ENCODE measurements at places on chromosomes 12 and 14. TPM values are rescaled to one million over a fixed set of nuclear protein-coding genes. Genes with fewer than 3 reads are reported as not detected.

The GON7 gene
- total RNA-seq, result 13.6 TPM

The LBHD2 gene
- total RNA-seq, result not detected

The CCDC177 gene
- not detected for total RNA-seq

The VWF gene
- 1,726 TPM for total RNA-seq

The RPL10L gene
- not detected for total RNA-seq

The TTC8 gene
- 6.8 TPM for total RNA-seq

The KRT86 gene
- not detected for total RNA-seq

The KCNMB4 gene
- 0.57 TPM for total RNA-seq

The TMBIM4 gene
- 46.8 TPM for total RNA-seq

The KRT73 gene
- not detected for total RNA-seq

The ACACB gene
- total RNA-seq, result 2.5 TPM

The TCL1B gene
- not detected for total RNA-seq

The RECQL gene
- 135 TPM for total RNA-seq

The RNU4-1 gene
- not detected for total RNA-seq

The FAR2 gene
- 65.9 TPM for total RNA-seq

The CCER1 gene
- not detected for total RNA-seq

The LLPH gene
- total RNA-seq, result 2.4 TPM

The SCN8A gene
- total RNA-seq, result 0.76 TPM

The NFATC4 gene
- total RNA-seq, result 7.4 TPM

The PPP1R36 gene
- total RNA-seq, result 0.57 TPM

The HVCN1 gene
- total RNA-seq, result 1.3 TPM

The TMEM30B gene
- total RNA-seq, result under 0.01 TPM

The RPGRIP1 gene
- total RNA-seq, result 0.19 TPM

The POTEM gene
- not detected for total RNA-seq

The TMEM63C gene
- total RNA-seq, result 0.65 TPM

The ALKBH2 gene
- total RNA-seq, result 7.6 TPM

The BIN2 gene
- not detected for total RNA-seq

The SLC5A8 gene
- not detected for total RNA-seq

The PAPOLA gene
- total RNA-seq, result 69.3 TPM

The ZNF891 gene
- total RNA-seq, result 0.32 TPM

The B3GNT4 gene
- not detected for total RNA-seq

The OTX2 gene
- not detected for total RNA-seq

The MMP19 gene
- total RNA-seq, result 1.4 TPM

The CLEC2B gene
- total RNA-seq, result 79.8 TPM

The EFS gene
- not detected for total RNA-seq

The LRP1-AS gene
- not detected for total RNA-seq

The CCDC85C gene
- total RNA-seq, result 15.6 TPM

The MAP1LC3B2 gene
- total RNA-seq, result 0.32 TPM

The PTPRR gene
- 0.65 TPM for total RNA-seq

The DLGAP5 gene
- total RNA-seq, result 19.0 TPM

The SNX6 gene
- 85.8 TPM for total RNA-seq

The TPH2 gene
- total RNA-seq, result not detected

The MIP gene
- 0.38 TPM for total RNA-seq

The SLC25A3 gene
- total RNA-seq, result 507 TPM

The NID2 gene
- total RNA-seq, result 23.5 TPM

The CFAP54 gene
- total RNA-seq, result 31.5 TPM

The RFLNA gene
- total RNA-seq, result 0.13 TPM

The APOF gene
- total RNA-seq, result not detected

The RTN1 gene
- total RNA-seq, result 0.16 TPM

The THAP2 gene
- total RNA-seq, result 1.6 TPM

The COQ5 gene
- total RNA-seq, result 28.9 TPM

The NEUROD4 gene
- not detected for total RNA-seq

The OASL gene
- 1.9 TPM for total RNA-seq
